ENCODE measurements at places on chromosomes 5 and 9. TPM values are rescaled to one million over a fixed set of nuclear protein-coding genes. Genes with fewer than 3 reads are reported as not detected.

The RBM18 gene
- 34.4 TPM for total RNA-seq

The ANKRD31 gene
- total RNA-seq, result 0.22 TPM

The PPP6C gene
- 50.5 TPM for total RNA-seq

- H3K27me3 ChIP-seq, result no peaks in the 10 kb centered on the region
- H3K4me1 ChIP-seq, result peaks cover 41% of the 10 kb centered on the region
- no peak overlapping the region for H3K4me3 ChIP-seq
- no peak for DNase-seq
- peak overlapping the region; percentile 80 for H3K27ac ChIP-seq
Observed at GRCh38 chr5:141567513-141568117, 51.2 kb downstream of the DIAPH1 start.

DNA sequence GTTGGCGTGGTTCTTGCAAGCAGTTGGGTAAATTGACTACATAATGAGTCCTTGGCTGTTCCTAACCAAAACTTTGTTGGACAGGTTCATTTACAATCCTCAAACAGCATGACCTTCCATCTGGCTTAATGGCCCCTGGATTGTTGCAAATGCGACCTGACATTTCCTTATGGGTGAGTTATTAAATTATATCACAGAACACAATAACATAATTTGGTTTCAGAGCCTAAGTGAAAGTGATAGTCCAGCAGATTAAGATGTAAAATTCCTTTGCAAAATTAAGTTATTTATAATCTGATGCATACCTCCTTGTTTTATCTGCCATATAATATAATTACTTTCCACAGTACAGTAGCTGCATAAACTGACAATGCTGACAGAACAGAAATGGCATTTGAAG lies 224.4 kb downstream of the TUSC1 start:
- DNase-seq, result no peak
- H3K36me3 ChIP-seq, result no peaks in the 10 kb centered on the region
- no peaks in the 10 kb centered on the region for H3K27me3 ChIP-seq
- H3K27ac ChIP-seq, result no peak overlapping the region

GRCh38 chr5:121429761-121430160 lies 421.9 kb upstream of the FTMT start:
- no peaks in the 10 kb centered on the region for H3K27me3 ChIP-seq
- H3K4me1 ChIP-seq, result no peaks in the 10 kb centered on the region
- no peaks in the 10 kb centered on the region for H3K36me3 ChIP-seq
- DNase-seq, result no peak
- H3K4me3 ChIP-seq, result no peak overlapping the region

DNA sequence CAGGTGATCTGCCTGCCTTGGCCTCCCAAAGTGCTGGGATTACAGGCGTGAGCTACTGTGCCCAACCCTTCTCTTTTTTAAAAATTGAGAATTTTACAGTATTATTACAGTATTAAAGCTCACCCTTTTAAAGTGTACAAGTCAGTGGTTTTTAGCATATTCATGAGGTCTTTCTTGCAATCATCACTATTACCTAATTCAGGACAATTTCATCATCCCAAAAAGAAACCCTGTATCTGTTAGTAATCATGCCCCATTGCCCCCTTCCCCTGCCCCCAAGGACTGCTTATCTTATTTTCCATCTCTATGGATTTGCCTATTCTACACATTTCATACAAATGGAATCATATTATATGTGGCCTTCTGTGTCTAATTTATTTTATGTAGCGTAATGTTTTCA lies 22.6 kb upstream of the MEGF9 start:
- no peak overlapping the region for H3K4me3 ChIP-seq
- H3K36me3 ChIP-seq, result no peaks in the 10 kb centered on the region
- H3K27me3 ChIP-seq, result no peaks in the 10 kb centered on the region
- no peak for DNase-seq

DNA sequence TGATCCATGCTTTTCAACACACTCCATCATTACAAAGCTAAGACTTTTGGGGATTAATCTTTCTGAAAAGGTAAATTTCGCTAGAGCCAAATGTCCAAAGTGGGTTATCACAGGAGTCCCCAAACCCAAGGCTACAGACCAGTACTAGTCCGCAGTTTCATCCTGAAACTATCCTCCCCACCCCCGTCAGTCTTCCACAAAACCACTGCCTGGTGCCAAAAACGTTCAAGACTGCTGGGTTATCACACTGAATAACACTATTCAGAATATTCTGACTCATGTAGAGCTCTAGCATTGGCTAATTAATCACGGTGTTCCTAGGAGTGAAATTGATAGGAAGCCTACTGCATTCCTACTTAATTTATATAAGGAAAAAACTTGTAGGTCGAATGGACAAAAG lies 24.7 kb downstream of the ERP44 start:
- no peak overlapping the region for H3K4me3 ChIP-seq
- peaks cover 44% of the 10 kb centered on the region for H3K4me1 ChIP-seq
- no peaks in the 10 kb centered on the region for H3K27me3 ChIP-seq

DNA sequence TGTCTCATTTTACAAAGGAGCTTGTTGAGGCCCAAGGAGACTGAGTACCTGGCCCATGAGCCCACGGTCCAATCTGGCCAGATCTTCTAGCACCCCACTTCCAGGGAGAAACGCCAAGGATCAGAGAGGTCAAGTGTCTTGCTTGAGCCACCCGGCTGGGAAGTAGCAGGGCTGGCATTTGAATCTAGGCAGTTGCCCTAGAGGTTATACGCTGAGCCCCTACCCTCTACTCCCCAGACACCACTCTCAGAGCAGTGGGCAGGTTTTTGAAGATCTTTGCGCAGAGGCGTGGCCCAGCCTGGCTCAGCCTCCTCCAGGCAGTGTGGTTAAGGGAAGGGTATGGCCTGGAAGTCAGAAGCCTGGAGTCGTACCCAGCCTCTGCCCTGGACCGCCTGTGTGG lies 5.8 kb upstream of the NUP214 start:
- H3K4me1 ChIP-seq, result peaks cover under 1% of the 10 kb centered on the region
- peaks cover 2% of the 10 kb centered on the region for H3K27me3 ChIP-seq
- H3K27ac ChIP-seq, result no peak overlapping the region
- H3K4me3 ChIP-seq, result no peak overlapping the region
- no peak for DNase-seq

GRCh38 chr9:80873861-80874260 lies 815.5 kb downstream of the TLE1 start:
- H3K4me1 ChIP-seq, result no peaks in the 10 kb centered on the region
- DNase-seq, result no peak
- H3K27ac ChIP-seq, result no peak overlapping the region
- no peaks in the 10 kb centered on the region for H3K27me3 ChIP-seq

DNA sequence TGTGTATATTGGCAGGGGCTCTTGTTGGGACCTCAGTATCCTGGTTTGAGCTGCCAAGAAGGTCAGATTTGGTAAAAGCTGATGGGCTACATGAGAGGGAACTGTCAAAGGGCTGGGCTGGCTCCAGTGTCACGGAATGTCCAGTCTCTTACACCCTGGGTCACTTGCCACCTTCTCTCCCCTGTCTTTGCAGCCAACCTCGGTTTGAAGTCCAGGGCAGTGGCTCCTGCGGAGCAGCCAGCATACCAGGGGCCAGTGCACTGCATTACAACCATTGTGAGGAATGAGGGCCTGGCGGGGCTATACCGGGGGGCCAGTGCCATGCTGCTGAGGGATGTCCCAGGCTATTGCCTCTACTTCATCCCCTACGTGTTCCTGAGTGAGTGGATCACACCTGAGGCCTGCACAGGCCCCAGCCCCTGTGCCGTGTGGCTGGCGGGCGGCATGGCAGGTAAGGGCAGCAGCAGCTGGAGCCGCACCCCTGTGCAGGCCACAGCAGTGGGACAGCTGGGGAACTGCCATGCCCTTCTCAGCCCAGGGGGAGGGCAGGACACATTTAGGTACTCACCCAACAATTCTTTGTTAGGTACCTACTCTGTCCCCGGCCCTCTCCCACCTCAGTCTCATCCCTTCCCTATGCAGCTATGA lies 24.2 kb downstream of the IL9 start:
- H3K36me3 ChIP-seq, result no peaks in the 10 kb centered on the region
- no peaks in the 10 kb centered on the region for H3K4me1 ChIP-seq
- no peak overlapping the region for H3K27ac ChIP-seq
- DNase-seq, result no peak
- H3K27me3 ChIP-seq, result peaks cover 5% of the 10 kb centered on the region

DNA sequence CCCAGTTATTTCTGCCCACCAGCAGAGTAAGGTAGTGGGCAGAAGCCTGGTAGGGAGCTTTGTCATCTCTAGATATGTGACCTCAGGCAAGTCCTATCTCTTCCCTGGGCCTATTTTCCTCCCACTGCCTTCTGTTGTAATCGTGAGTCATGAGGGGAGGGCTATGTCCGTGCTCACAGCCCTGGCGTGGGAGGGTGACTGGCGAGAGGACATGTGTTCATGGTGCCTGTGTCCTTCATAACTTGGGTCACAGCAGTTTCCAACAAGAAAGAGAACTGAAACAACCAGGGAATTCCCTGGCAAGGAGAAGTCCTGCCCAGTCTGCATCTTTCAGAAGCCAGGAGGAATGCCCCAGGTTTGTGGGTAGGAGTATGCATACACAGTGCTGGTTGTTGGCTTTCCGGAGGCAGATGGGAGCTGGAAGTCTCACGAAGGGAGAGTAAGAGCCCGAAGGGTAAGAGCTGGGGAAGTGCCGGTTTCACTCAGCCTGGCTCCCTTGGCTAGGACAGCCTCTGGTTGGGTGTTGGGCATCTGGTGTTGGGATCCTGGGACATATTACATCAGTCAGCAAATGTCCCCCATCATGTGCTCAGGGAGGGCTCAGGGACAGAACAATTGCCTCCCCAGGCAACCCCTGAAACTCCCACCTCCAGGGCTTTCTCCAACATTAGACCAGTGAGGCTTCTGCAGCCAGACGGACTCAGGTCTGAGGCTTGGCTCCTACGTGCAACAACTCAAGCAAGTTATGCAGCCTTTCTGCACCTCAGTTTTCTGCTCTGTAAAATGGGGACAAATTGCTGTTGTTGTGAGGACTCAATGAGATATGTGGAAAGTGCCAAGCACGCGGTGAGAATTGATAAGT lies 4.3 kb upstream of the TIFAB start:
- peaks cover 19% of the 10 kb centered on the region for H3K27me3 ChIP-seq
- H3K27ac ChIP-seq, result no peak overlapping the region
- no peak for DNase-seq
- no peaks in the 10 kb centered on the region for H3K4me1 ChIP-seq

DNA sequence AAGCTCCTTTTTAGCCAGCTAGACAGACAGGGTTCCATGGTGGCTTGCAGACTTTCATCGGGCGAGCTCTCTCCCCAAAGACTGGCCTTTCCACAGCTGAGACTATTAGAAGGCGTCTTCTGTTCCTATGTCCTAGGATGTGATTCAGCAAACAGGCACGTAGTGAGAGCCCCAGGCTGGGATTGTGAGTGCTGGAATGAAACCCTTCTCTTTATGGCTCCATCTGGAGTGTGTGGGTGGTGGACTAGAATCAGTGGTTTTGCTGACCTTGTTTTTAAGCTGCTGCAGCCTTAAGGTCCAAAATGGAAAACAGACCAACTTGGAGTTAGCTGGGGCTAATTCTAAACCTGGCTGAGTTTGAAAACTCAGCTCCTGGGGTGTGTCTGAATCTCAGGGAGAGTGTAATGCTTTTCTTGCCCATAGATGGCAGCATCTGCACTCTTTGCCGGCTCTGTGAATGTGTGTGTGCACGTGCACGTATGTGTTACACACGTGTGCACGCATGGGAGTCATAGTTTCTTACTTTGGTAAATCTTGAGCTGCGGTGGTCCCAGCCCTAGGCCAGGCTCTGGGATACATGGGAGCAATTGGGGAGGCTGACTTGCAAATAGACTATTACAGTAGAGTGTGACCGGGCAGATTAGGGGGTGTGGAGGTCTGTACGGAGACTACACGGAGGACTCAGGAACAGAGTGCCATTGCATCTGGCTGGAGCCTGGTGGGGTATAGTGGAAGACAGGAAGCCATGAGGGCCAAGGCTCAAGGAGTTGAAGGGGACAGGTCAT lies 10.7 kb downstream of the GSN start:
- no peak for DNase-seq
- no peaks in the 10 kb centered on the region for H3K27me3 ChIP-seq
- H3K4me3 ChIP-seq, result no peak overlapping the region
- no peaks in the 10 kb centered on the region for H3K36me3 ChIP-seq
- peaks cover 10% of the 10 kb centered on the region for H3K4me1 ChIP-seq
- H3K27ac ChIP-seq, result no peak overlapping the region

DNA sequence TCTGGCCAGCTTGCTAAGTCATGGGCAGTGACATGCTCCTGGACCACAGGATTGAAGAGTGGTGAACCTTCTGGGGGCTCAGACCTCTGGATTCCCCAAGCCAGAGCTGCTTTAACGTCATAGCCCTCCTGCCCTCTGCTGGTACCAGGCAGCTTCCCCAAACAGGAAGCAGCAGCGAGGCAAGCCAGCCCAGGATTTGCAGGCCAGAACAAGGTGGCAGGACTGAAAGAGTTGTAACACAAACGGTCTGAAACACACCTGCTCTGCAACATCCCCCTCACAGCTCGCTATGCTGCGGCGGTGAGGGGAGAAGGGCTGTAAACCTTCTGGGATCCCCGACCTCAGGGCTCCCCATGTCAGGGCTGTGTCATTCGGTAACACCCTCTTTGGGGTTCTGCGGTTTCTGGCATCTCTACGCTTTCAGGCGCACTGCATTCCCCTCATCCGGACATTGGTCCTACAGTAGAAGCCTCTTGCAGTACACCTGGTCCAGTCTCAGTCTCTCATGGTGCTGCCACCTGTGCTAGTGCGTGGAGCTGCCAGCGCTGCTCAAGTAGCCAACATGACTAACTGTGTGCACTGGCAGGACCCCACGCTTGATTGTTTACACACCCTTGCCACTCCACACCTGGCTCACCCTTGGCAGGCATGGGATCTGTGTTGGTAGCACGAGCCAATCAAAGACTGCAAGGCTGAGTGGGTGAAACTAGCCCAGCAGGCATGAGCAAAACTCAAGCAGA lies 893.3 kb downstream of the PTPRD start:
- DNase-seq, result no peak
- H3K4me1 ChIP-seq, result no peaks in the 10 kb centered on the region
- no peak overlapping the region for H3K27ac ChIP-seq
- H3K36me3 ChIP-seq, result peaks cover 5% of the 10 kb centered on the region
- no peak overlapping the region for H3K4me3 ChIP-seq

GRCh38 chr5:103356350-103357091 lies 98.0 kb downstream of the MACIR start:
- no peak for DNase-seq
- peaks cover 9% of the 10 kb centered on the region for H3K27me3 ChIP-seq
- peak overlapping the region; percentile 49 for H3K27ac ChIP-seq
- peak overlapping the region; percentile 28 for H3K4me3 ChIP-seq
- H3K36me3 ChIP-seq, result no peaks in the 10 kb centered on the region

GRCh38 chr5:104016646-104017045 lies 454.1 kb upstream of the NUDT12 start:
- no peak for DNase-seq
- H3K27me3 ChIP-seq, result no peaks in the 10 kb centered on the region
- H3K36me3 ChIP-seq, result no peaks in the 10 kb centered on the region
- H3K4me3 ChIP-seq, result no peak overlapping the region
- no peaks in the 10 kb centered on the region for H3K4me1 ChIP-seq

DNA sequence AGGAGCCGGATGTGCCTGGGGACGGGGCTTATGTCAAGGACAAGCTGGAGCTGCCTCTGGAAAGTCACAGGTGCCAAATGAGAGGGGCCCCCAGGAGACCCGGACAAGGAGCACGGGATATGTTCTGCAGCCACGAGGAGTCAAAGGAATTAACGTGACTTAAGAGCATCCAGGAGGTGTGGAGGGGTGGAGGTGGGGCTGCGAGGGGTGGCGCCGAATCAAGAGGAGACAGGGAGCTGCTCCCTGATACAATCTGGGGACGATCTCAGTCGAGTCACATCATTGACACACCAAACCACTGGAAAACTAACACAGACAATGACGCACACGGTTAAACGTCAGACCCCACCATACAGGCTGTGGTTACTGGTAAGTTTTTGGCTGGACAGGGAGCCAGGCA lies 10.4 kb downstream of the CCDC127 start:
- H3K27ac ChIP-seq, result no peak overlapping the region
- peaks cover 15% of the 10 kb centered on the region for H3K36me3 ChIP-seq
- DNase-seq, result no peak
- H3K4me1 ChIP-seq, result peaks cover 17% of the 10 kb centered on the region
- no peak overlapping the region for H3K4me3 ChIP-seq
